Effector CD4-positive, alpha-beta T cell (primary cell): ENCODE measurements at places on chromosomes 16 and 17.

- no peak for DNase-seq
These were observed 278.6 kb downstream of the HAPSTR1 start for GRCh38 chr16:9370061-9370491.

DNA sequence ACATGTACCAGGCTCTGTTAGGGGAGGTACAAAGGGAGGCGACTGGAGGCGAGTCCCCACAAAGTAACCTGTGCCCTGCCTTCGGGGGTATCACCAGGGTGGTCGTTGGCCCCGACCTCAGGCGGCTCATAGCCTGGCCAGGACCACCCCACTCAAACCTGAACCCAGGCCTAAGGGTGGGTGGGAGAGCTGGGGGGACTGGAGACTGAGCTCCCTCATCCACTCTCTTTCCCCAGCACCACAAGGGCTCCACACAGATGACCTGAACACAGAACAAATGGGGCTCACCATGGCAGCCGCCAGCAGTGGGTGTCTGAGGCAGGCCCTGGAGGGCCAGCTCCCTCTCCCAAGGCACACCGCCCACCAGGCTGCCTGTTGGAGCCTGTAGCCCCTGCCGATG lies 120.6 kb upstream of the TNRC6C start:
- DNase-seq: no peak

DNA sequence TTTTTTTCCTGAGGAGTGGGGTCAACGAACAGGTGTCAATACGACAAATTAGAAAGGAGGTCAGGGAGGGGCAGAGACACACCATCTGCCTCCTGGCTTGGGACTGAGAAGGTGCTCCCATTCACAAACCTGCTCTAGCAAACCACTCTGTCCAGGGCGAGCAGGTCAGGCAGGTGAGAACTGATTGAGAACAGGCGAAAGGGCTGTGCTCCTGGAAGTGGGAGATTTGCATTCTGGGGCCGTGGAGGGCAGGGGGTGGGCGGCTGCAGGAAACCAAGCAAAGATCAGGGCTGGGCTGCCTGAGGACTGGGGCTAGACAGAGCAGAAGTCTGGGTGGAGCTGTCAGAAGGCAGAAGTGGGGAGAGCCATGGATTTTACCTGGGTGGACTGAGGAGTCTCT lies 98.9 kb upstream of the NLRP1 start:
- no peak for DNase-seq

- DNase-seq: no peak
These were observed 2.1 kb downstream of the RHBDL3 start for GRCh38 chr17:32267690-32268205.

- DNase-seq: no peak
These were observed 155.2 kb downstream of the SHISA9 start for GRCh38 chr16:13056607-13057006.

GRCh38 chr16:85220125-85220839 lies 108.0 kb upstream of the CIBAR2 start:
- no peak for DNase-seq

DNA sequence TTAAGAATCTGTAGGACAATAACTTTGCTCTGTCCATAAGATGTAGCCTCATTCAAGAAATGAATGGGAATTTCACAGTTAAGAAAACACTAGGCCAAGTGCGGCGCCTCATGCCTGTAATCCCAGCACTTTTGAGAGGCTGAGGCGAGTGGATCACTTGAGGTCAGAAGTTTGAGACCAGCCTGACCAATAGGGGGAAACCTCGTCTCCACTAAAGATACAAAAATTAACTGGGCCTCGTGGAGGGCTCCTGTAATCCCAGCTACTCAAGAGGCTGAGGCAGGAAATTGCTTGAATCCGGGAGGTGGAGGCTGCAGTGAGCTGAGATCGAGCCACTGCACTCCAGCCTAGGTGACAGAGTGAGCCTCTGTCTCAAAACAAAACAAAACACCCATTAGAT lies 19.9 kb upstream of the RSL1D1 start:
- DNase-seq: no peak

DNA sequence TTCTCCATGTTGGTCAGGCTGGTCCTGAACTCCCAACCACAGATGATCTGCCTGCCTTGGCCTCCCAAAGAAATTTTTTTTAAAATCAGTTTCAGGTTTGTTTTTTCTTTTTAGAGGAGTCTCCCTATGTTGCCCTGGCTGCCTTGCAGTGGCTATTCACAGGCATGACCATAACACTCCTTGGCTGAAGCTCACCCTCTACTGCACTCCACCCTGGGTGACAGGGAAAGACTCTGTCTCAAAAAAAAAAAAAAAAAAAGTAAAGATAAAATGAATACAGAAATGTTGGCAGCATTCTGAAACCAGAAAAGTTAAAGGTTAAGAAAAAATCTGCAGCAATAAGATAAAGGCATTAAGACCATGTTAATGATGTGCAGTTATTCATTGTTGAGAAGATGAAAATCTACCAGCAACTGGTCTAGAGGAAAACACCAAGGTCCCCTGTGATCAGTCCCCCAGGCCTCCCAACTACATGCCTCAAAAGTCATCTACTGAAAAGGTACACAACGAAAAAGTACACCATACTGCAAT lies 15.1 kb downstream of the YWHAE start:
- no peak for DNase-seq

DNA sequence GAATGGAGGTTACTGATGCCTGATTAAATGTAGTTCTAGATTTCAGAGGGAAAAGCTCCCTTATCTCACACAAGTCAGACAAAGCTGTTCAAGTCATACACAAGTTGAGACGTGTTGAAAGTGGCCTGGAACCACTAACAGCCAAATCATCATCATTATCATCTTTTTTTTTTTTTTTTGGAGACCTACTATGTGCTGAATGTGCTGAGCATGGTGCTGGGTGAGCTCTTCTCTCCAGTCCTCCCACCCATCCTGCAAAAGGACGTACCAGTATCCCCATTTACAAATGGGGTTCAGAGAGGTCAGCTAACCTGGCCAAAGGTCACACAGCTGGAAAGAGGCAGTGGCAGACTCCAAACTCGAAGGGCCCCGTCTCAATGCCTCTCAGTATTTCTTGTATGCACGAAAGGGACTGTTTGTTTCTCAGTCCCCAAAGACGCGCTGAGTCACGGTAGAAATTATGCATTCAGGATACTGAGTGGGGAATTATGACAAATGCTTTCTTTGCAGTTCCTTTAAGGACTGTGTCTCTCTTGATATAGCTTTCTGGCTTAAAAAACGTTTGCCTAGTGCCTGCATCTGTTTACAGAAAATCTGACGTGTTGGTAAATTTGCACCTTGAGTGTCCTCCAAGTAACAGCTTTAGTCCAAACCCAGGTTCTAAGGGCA lies 235.5 kb downstream of the XYLT1 start:
- no peak for DNase-seq

DNA sequence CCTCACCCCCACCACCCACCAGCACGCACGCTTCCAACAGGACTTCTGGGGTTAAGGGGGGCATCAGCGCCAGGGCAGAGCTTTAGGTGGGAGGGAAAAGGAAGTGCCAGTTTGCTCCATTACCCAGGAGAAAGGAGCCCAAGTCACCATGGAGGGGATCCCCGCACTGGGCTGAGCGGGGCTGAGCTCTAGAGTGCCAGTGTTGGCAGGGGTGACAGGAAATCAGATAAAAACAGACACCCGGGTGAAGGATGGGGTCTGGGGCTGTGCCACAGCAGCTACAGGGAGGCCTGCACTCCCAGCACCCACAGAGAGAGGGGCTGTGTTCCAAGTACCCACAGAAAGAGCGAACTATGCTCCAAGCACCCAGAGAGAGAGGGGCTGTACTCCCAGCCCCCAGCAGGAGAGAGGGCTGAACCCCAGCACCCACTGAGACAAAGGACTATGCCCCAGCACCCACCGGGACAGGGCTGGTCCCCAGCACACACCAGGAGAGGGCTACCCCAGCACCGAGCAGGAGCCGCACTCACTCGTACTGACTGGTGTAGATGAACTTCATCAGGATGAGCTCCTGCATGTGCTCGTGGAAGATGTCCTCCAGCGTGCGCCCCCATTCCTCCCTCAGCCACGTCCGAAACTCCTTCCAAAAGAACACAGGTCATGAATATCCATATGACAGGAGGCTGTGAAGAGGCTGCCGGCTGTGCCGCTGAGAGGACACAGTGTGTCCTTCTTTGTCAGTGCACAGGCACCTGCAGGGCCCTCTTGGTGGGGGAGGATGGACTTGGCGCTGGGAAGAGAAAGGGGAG lies 18.6 kb upstream of the C16orf95 start:
- no peak for DNase-seq

GRCh38 chr17:50359998-50360461 lies 13.0 kb downstream of the MRPL27 start:
- no peak for DNase-seq

- DNase-seq: no peak
These were observed at the start of gene ITGAX for GRCh38 chr16:31354394-31355291. ITGAX (plus strand) TSS chr16:31355176; CDS start chr16:31355255, 79 bp downstream.

DNA sequence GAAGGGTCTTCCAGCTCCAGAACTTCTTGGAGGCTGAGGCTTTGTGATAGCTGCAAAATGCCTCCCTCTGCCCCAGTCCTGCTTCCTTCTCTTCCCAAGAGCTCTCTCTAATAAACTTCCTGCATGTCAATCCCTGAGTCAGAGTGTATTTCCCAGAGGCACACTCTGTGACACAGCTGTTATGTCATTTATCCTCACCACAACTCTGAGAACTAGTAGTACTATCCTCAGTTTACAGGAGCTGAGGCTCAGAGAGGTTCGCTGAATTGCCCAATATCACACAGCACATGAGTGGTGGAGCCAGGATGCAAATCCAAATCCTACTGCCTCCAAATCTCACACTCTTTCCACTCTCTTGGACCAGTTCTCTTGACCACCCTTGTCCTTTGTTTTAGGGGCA lies 20.0 kb downstream of the UNC45B start:
- no peak for DNase-seq

DNA sequence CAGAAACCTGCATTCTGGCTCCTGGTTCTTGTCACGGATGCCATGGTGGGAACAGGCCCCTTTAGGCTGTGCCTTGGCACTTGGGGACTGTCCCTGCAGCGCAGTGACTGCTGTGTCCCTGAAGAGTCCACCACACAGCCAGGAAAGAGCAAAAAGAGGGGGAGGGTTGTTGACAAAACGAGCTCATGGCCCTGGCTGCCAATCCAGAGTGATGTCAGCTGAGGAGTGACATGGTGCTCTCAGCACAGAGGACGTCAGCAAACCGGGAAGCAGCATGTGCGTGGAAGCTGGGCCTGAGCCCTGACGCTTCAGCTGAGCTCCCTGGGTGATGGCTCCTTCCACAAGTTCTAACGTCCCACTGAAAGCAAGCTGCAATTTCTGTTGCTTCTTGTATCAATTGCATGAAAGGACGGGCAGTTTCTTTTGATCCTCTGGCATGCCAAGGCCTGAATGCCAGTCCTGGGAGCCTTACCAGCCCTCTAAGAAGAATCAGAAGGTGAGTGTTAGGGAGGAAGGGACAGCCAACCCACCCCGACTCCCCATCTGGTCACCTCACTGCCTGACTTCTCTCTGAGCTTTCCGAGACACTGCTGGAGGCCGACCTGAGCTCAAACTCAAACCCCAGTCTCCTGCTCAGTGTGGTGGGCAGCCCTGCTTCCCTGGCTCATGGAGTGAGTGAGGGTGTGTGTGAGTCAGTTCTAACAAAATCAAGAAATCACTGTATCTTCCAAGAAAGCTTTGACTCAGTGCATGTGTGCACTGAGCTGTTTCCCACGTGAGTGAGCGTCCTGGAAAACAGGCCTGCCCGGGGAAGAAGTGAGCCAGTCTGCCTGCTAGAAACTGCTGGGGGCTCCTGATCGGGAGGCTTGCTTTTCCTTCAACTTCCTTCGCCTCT lies 14.7 kb upstream of the WNT3 start:
- DNase-seq: no peak

GRCh38 chr17:33494151-33494550 lies 201.1 kb upstream of the ASIC2 start:
- DNase-seq: no peak

- no peak for DNase-seq
These were observed 60.5 kb downstream of the CREBBP start for GRCh38 chr16:3819746-3820724.

GRCh38 chr17:50049636-50050035 lies 6.3 kb upstream of the ITGA3 start:
- no peak for DNase-seq

- no peak for DNase-seq
These were observed 4.9 kb downstream of the TXNDC11 start for GRCh38 chr16:11737713-11738112.

DNA sequence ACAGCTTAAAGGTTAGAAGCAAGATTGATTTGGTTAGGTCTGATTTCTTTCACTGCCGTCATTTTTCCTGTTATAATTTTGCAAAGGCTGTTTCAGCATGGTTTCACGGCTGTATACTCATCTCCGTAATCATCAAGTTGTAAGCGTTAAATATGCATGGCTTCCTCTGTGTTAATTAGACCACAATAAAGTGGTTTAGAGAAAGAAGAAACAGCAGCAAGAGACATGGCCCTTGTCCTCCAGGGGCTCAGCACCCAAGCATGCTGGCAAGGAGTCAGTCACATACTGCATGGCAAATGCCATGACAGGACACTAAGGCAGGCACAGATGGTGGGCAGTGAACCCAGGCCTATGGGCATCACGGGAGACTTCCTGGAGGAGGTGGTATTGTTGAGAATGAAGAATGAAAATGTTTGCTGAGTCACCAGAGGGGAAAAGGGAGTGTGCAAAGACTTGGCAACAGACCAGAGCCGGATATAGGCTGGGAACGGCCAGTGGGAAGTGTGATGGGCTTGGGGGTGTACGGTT lies 61.4 kb upstream of the PLCG2 start:
- DNase-seq: no peak

- no peak for DNase-seq
These were observed 42.2 kb upstream of the PRSS54 start for GRCh38 chr16:58337090-58337444.

- DNase-seq: no peak
These were observed 58.8 kb downstream of the UTP18 start for GRCh38 chr17:51319186-51319585.

DNA sequence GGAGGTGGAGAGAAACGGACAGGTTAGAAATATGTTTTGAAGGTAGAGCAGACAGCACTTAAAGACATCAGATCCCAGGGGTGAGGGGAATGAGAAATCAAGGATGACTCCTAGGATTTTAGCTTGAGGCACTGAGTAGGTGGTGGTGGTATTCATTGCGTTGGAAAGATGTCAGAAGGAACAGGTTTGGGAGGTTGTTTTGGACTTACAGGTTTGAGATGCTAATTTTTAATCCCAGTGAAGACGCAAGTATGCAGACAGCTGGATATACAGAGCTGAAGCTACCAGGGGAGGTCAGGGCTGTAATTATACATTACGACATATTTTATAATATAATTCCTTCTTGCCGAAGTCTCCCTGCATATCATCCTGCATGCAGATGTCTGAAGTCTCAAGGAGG lies 433.3 kb downstream of the XYLT1 start:
- no peak for DNase-seq

DNA sequence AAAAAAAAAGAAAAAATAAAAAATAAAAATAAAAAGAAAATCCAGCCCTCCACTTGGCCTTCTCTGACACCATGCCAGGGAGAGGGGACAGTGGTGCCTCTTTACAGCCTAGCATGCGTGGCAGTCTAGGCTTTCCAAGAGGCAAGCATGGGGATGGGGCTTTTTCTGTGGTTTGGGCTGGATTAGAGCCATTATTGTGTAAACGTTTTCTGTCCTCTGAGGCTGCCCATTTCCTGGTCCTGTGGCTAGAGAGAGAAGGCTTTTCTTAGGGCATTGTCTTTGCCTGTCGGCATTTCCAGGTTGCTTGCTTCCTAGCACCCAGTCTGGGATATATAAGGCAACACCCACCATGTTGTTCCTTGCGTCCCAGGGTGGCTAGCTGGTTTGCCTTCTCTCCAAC lies 2.7 kb upstream of the DHRS7B start:
- no peak for DNase-seq
